ENCODE measurements at places on chromosomes 3 and 15.

GRCh38 chr3:23201154-23201838, 1.8 kb upstream of the UBE2E2 start:
- DNase-seq, result no peak

DNA sequence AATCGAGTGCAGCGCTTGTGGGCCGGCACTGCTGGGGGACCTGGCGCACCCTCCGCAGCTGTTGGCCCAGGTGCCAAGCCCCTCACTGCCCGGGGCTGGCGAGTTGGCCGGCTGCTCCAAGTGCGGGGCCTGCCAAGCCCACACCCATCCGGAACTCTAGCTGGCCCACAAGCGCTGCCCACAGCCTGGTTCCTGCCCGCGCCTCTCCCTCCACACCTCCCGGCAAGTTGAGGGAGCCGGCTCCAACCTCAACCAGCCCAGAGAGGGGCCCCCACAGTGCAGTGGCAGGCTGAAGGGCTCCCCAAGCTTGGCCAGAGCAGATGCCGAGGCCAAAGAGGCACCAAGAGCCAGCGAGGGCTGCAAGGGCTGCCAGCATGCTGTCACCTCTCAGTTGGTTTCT, 73.4 kb downstream of the PLXNA1 start:
- no peak for DNase-seq

- no peak for DNase-seq
These were observed 19.6 kb upstream of the CHMP2B start for GRCh38 chr3:87207460-87207859.

GRCh38 chr15:60762638-60763037, 283.7 kb upstream of the ICE2 start:
- no peak for DNase-seq
